Progenitor cell of endocrine pancreas (in vitro differentiated cells): ENCODE measurements at places on chromosomes 4 and X.

DNA sequence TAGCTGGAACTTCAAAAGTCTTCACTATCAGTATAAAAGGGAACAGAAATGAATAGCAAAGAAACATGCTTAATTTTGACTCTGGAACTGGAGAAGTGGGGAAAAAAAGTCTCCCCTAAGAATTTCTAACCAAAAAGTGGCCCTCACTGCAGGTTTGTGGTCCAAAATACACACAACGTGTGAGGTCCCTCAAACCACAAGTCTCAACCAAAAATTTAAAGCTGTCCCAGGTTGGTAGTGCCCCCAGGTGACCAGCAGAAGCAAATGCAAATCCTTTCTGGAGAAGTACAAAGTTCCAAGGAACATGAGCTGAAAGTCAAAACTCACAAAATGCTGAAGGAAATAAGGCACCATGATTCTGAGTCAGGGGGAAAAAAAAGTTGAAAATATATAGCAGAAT lies 23.6 kb upstream of the VAMP7 start:
- DNase-seq = no peak

DNA sequence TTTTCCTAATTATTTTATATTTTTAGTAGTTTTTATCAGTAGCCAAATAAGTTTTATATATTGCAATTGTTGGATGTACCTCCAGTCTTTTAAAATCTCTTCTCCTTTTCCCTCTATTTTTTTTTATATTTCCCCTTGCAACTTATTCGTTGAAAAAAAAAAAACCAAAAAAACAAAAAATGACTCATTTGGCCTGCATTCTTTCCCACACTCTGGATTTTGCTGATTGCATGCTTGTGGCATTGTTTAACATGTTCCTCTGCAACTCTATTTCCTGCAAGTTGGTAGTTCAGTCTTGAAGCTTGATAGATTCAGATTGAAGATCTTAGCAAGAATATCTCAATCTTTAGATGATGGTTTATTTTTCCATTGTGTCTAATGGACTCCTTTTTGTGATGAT lies 260.6 kb upstream of the BOD1L1 start:
- no peak for DNase-seq

- DNase-seq = no peak
Observed at GRCh38 chr4:84235126-84235944, 263.8 kb downstream of the NKX6-1 start.

DNA sequence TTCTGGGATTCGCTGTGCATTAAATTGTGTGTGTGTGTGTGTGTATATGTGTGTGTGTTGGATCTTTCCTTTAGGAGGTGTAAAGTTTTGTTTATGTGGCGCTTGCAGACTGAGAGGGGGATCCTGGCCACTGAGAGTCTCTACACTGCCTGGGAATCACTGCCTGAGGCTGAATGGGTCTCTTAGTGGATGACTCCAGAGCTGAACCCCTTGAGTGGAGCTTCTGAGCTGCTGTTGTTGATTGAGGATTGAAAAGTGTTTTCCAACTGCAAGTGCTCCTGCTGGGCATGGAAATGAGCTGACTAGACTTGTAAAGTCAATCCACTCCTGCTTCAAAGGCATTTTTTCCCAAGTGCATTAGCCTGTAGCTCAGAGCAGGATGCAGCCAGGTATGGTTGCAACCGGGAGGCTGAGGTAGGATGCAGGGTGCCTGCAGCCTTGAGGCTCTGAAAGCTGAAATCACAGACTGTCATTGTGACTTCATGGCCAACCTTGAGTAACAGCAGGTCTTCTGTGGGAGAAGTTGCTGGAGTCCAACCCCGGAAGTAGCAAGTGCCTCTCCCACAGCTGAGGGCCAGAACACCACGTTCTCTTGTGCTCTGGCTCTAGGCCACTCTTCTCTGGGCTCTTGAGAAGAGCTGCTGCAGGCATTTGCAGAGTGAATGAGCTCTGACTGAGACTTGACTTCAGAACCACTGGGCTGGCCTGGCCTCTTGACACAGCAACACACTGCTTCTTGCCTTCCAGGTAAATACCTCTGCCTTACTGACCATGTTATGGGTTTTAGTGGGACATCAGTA lies at the start of gene TBX22:
TSS of gene TBX22 (plus strand) at position 613 of the 800 bp plus-strand sequence. CDS start 7,517 bp downstream, outside the sequence.
- DNase-seq = no peak
